NCI-H2171 (cell line): ENCODE measurements at places on chromosomes 7 and 10.
A peak's percentile ranks its signal among the peaks of the same experiment; 100 is the strongest.

DNA sequence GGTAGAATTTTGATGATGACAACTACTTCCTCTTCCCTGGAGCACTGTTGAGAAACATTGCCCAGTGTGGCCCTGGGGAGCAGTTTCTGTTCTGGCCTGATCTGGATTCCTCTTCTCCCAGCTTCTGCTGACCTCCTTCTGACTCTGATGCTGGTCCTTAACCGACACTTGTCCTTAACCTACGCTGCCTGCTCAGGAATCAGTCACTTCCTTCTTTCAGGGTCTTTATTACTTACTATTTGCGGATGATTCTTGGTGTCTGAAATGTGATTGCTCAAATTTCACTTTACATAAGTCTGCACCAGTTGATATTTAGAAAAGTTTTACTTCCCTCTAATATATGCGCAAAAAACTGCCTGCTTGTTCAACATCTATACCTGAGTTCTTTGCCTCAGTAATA lies 164.1 kb downstream of the PTEN start:
- no peak for DNase-seq

- DNase-seq, result no peak
These were observed 25.0 kb upstream of the CDH23 start for GRCh38 chr10:71371750-71372166.

DNA sequence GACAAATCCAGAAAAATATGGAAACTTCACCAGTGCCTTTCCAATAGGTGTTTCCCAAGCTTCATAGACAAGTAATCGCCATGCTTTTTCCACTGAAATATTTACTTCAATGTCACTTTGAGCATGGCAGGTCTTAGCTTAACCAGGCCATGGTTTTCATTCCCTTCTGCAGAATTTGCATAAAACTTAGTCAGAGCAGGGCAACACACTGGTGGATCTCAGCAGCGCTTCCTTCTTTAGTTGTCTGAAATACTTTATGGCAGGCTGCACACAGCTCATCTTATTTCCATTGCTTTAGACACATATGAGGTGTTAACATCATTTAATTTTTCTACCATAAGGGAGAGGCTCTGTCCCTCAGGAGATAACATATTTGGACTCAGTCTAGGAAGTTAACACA lies 102.9 kb upstream of the AHR start:
- DNase-seq, result no peak

- DNase-seq, result no peak
These were observed 53.1 kb upstream of the KMT2E start for GRCh38 chr7:104960741-104961448.

DNA sequence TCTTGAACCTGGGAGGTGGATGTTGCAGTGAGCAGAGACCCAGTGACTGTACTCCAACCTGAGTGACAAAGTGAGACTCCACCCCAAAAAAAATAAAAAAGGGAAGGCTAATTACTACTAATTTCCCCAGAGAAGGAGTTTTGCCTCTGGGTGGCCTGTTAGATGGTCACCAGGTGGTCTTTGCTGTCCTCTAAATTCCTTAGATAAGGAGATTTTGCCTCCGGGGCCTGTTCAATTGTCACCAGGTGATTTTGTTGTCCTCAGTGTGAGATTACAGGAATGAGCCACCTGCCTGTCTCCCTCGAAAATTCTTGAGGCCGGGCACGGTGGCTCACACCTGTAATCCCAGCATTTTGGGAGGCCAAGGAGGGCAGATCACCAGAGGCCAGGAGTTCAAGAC lies 24.4 kb upstream of the ZMIZ2 start:
- no peak for DNase-seq

GRCh38 chr7:55435466-55435865 lies 70.3 kb downstream of the LANCL2 start:
- DNase-seq, result no peak

GRCh38 chr10:31179091-31179680 lies 139.8 kb upstream of the ZEB1 start:
- no peak for DNase-seq

- peak; percentile 72 for DNase-seq
These were observed 25.5 kb downstream of the GTF2IRD1 start for GRCh38 chr7:74479066-74479781.

DNA sequence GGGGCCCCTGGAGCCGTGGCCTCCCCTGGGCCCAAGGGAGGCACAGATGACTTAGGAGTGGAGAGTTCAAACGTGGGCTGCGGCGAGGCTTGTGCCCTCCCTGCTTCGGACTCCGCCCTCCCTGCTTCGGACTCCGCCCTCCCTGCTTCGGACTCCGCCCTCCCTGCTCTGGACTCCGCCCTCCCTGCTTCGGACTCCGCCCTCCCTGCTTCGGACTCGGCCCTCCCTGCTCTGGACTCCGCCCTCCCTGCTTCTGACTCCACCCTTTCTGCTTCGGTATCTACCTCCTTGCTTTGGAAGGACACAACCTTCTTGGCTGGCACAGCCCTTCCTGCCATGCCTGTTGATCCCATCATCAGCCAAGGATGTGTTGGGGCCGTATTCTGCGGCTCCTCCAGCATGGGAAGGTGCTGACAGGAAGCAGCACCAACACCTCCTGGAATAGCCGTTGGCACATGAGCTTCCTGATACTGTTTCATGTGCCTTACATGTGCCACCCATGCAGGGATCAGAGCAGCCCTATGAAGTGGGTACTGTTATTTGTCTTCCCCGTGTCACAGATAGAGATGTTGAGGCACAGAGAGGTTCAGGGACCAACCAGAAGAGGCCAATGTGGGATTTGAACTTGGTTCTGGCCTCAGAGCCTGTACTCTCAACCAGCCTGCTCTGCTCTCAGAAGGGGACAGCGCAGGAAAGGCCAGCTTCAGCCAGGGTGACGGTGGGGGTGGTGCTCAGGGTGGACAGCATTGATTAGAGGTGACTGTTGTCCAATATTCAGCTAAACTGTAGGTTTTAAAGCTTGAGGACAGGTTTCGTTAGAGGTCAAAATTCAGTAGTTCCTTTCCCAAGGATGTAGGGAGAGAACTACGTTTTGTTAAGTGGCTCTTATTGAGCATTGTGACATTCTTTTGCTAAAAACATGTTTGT lies 114.5 kb downstream of the NKX6-2 start:
- no peak for DNase-seq

- DNase-seq, result no peak
These were observed 7.9 kb downstream of the GIMAP5 start for GRCh38 chr7:150745086-150745485.

GRCh38 chr10:101006593-101007098 lies 7.0 kb downstream of the LZTS2 start:
- DNase-seq, result no peak

DNA sequence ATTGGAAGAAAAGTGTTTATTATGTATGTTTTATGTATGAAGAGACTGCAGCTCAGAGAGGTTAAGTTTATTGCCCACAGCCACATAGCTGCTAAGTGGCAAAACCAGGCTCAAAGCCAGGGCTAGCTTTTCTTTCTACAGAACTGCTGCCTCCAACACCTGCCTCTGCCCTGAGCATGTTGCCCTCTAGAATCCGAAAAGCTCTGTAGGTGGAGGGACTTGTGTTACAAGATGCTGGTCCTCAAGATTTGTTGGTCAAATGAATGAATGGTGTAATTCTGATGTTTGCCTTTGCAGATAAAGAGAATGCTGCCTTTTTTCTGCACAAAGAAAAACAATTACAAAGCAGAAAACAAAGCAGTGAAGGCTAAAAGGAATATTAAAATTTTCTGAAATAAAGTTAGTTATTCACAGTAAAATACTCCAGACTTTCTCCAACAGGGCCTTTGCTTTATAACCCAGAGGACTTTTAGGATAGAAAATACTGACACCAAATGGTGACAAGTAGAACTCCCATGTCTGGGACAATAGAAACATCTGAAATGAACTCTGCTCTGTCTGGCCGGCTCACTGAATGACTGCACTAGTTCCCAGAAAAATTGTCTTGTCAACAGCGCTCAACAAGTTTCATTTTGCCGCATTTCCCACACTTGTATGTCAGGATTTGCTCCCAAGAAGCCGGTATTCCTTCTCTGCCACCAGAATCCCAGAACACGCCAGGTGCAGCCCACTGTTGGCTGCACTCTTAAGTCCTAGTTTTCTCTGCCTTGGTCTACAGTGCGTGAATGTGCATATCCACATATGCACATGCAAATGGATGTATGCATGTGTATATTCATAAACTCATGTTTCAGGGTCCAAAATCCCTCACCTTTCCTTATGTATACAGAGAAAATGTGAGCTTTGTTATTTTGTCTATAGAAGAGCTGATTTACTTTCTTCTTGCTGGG lies 11.0 kb upstream of the DNTT start:
- no peak for DNase-seq

- DNase-seq, result no peak
These were observed 46.9 kb downstream of the ATE1 start for GRCh38 chr10:121880895-121881294.

- DNase-seq, result no peak
These were observed 205.2 kb downstream of the TMEM26 start for GRCh38 chr10:61248013-61248412.

- no peak for DNase-seq
These were observed 18.4 kb upstream of the PDGFA start for GRCh38 chr7:537911-538634.

DNA sequence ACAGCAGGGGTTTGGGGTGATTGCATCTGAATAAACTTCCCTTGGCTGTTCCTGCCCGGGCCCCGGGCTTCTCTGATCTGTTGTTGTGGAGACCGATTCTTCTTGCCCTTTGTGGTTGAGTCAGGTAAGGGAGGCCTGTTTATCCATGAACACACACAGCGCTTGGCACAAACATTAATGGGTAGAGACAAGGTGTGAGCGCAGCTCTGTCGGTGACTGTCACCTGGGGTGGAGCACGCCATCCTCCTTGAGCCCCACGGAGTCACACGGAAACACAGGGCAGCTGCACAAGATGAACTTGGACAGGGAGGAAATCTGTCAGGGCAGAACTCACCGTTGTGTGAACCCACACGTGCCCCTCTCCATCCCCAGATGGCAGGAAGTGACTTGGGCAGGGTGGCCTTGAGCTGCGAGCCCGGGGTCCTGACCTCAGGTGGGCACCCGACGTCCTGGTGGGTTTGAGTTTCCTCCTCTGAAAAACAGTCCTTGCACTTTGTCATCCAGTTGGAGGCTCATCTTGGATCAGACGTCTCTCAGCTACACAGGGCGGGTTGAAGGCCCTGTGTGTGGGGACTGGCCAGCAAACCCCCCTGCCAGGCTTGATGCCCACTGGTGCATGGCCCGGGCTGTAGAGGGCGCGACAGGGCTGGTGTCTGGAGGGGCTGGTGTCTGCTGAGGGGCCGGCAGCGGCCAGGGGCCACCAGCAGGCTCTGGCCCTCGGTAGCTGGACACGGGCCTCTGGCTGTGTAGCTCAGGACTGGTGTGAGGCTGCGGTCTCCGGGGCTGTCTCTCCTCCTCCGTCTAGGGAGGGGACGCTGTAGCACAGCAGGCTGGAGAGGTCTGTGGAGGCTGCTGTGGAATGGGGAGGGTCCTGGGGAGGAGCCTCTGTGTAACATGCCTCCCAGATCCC lies 24.2 kb upstream of the SHH start:
- no peak for DNase-seq

- no peak for DNase-seq
These were observed 7.1 kb downstream of the R3HCC1L start for GRCh38 chr10:98141484-98142073.

DNA sequence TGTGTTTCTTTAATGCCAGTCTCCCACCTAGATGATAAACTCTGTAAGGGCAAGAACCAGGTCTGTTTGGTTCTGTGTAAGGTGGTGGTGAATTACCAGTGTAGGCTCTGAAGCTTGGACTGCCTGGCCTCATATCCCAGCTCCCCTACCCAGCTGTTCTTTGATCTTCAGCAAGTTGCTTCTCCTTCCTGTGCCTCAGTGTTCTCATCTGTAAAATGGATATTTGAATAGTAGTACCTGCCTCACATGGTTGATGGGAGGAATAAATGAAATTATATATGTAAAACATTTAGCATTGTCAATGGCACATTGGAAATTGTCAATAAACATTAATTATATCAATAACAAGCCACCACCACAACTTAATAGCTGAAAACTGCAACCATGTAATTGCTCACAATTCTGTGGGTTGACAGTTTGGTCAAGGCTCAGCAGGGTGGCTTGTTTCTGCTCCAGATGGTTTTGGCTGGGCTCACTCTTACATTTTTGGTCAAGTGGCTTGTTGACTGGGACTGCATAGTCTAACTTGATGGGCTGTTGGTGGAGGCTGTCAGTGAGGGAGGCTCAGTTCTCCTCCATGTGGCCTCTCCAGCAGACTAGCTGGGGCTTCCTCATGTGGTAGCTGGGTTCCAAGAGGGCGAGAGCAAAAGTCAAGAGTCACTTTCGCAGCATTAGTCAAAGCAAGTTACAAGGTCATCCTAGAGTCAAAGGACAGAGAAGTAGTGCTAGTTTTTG lies 84.5 kb upstream of the DUSP5 start:
- no peak for DNase-seq

GRCh38 chr10:88853155-88853881 lies 1.7 kb upstream of the ANKRD22 start:
- DNase-seq, result no peak

- no peak for DNase-seq
These were observed 3.4 kb downstream of the CAV1 start for GRCh38 chr7:116528008-116528789.

GRCh38 chr10:115125505-115125904 lies 32.3 kb downstream of the ATRNL1 start:
- DNase-seq, result no peak

DNA sequence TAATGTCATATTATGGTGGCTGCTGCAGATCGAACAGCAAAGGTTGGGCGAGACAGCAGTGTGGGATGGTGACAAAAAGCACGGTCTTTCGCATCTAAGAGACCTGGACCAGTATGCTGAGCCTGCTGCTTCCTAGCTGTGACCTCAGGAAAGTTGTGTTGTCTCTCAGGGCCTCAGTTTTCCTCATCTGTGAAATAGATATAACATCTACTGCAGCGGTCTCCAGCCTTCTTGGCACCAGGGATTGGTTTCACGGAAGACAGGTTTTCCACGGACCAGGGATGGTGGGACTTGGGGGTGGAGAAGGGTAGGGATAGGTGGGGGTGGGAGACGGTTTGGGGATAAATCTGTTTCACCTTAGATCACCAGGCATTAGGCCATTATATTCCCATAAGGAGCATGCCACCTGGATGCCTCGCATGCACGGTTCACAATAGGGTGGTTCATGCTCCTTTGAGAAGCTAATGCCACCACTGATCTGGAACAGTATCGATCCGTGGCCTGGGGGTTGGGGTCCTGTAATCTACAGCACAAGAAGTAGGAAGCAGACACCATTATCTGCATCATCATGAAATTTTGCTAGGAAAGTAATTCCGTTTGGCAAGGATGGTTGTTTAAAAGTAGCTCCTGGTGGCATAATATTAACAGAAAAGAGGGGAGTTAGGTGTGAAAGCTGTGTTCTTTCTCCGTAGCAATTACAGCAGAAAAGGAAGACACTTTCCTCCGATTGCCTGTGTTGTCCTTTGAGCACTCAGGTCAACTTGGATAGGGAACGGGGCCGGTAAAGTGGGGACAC lies 10.8 kb downstream of the KLF6 start:
- DNase-seq, result no peak

GRCh38 chr10:4316161-4316810 lies 509.7 kb upstream of the AKR1E2 start:
- no peak for DNase-seq
